ENCODE measurements at places on chromosomes 2 and 18.

DNA sequence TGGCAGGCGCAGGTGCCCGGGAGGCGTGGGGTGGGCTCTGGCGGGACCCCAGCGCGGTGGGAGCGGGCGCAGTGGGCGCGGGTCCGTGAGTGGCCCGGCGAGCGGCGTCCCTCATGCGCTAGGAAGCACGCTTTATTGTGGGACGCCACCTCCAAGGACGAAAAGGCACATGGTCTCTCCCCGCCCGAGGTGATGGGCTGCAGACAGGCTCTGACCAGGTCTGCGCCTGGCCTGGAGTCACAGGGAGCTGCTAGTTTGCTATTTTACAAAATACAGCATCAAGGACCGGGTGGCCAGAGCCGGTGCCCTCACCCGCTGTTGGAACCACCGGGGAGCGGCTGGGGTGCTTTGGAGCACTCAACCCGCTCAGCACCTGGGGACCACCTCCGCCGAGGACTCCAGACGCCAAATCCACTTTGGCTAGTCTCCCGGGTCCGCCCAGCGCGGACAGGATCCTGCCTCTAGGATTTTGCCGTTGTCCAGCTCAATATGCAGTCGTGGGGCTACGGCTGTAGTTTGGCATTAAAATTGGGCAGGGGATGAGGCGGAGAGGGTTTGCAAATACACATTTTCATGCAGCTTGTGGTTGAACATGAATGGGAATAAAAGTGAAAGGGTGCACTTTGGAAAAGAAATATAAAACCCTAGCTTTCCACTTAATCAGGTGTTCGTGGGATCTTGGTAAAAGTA lies 65.4 kb downstream of the LRRFIP1 start:
- DNase-seq, result no peak

- no peak for DNase-seq
Observed at GRCh38 chr18:6711467-6711866, 18.0 kb upstream of the ARHGAP28 start.

GRCh38 chr2:159052157-159052601 lies 83.7 kb downstream of the TANC1 start:
- no peak for DNase-seq

- DNase-seq, result no peak
Observed at GRCh38 chr2:227423656-227424499, 36.1 kb upstream of the SCYGR1 start.

GRCh38 chr2:85911814-85912692 lies 23.3 kb upstream of the ST3GAL5 start:
- DNase-seq, result no peak

GRCh38 chr2:223041527-223042109 lies 10.4 kb upstream of the KCNE4 start:
- DNase-seq, result no peak

DNA sequence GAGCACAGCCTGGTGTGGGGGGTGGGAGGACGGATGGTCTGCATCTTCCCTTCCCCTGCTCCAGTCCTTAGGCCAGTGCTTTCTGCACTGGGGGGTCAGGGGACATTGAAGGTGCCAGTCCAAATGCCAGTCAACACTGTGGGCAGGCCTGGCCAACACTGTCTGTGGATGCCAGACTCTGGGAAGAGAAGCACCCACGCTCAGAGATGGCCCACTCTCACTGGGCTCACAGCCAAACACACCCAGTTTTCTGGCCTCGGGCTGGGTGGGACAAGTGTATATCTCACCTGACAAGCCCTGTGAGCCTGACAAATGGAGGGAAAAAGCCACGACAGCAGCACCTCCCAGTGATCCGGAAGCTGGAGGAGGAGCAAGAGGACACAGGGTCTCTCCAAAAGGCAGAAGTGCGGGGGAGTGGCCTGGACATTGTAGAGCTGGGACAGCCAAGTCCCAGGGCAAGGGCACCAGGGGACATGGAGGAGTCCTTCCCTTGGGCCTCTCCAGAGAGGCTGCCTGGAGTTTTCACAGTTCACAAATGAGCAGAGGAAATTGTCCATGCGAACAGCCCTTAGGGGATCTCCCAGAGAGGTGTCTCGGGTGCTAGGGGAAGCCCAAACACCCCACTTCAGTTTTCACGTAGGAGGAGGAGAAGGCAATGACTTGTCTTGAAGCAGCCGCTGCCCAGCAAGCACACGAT lies 79.3 kb downstream of the SDC1 start:
- no peak for DNase-seq

DNA sequence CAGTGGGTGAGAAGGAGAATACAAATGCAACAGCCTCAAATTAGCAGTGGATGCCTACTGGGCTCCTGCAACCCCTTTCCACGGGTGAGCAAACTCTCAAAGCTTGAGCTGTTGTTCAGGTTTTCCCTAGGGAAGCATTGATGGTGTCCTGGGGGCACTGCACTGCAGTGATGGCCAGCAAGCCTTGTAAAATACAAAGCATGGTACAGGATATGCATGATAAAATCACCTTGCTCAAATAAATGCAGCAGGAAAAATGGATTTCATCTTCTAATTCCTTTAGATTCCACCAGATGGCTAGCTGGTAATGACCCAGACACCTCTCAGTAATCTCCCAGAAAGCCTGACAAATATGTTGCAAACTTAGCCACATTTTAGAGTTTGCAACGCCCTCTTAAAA lies 698.2 kb downstream of the TRIB2 start:
- DNase-seq, result no peak

GRCh38 chr2:41182961-41183360 lies 731.1 kb upstream of the SLC8A1 start:
- DNase-seq, result no peak

DNA sequence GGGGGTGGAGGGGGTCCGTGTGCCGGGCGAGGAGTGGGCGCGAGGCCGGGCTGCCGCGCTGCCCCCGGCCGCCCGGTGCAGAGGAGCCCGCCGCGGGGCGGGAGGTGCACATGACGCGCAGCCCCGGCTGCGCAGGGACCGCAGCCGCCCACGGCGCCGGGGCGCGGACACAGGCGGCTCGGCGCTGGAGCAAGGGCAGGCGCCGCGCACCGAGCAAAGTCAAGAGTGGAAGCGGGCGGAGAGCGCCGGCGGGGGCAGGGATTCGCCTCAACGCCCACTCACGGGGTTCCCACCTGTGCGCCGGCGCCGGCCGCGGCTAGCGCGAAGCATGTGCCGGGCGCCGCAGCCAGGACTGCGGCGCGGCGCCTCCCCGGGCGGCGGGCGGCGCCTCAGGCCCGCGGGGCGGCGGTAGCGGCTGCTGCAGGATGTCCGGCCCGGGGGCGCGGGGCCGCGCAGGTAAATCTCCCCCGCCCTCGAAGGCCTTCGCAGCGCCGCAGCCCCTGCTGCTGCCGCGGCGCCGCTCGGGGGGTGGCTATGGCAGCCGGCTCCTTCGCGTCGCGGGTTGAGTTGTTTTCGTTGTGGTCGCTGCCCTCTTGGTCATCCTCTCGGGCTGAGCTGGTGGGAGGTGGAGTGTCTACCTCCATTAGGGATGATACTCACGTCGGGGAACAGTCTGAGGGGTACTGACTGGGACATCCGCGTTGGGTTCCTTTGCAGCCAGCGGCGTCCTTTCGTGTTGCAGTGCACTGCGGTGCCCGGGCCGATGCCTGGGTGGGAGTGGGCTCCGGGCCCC lies 216.3 kb upstream of the DTNA start:
- DNase-seq, result no peak

- no peak for DNase-seq
Observed at GRCh38 chr2:127953128-127953718, 67.5 kb upstream of the AMMECR1L start.

GRCh38 chr2:82690757-82691411 lies 1768.2 kb downstream of the SUCLG1 start:
- DNase-seq, result no peak

DNA sequence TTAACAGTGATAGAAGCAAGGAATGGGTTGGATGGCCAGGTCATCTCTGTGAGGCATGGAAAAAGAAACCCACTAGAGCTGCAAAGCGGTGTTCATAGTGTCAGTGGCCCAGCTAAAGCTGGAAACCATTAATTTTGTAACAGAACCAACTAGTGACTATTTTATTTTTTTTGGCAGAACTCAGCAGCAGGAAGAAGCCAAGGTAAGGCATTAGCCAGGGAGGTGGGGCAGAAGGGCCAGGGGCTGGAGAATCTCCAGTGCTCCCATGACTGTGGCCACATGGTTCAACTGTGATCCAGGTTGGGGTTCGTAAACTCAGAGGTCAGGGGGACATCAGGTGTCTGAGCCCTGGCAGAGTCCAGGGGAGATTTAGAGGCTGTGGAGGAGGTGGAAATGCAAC lies 25.9 kb upstream of the YES1 start:
- DNase-seq, result no peak

- DNase-seq, result no peak
Observed at GRCh38 chr2:31413025-31413424, 1.5 kb downstream of the XDH start.

GRCh38 chr18:36493349-36494159 lies 196.0 kb downstream of the FHOD3 start:
- DNase-seq, result no peak

GRCh38 chr2:215906458-215906857 lies 106.9 kb downstream of the MREG start:
- no peak for DNase-seq

- no peak for DNase-seq
Observed at GRCh38 chr2:96151595-96152303, 6.5 kb upstream of the DUSP2 start.

DNA sequence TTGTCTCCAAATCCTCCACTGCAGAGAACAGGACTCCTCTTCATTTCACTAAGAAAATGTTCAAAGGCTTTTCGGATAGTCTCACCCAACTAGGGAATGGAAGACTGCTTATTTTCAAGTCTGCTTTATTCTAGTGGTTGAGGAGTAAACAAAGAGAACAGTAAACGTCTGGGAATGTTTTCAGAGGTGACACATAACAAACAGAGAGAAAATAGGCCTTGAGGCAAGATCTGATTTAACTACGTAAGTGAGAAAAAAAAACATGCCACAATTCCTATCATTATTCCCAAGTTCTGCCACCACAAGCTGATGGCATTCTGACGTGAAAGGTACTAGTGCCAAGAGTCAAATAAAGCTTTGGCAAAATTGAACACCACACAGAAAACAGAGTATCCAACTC lies 16.7 kb upstream of the WIPF1 start:
- no peak for DNase-seq

- DNase-seq, result no peak
Observed at GRCh38 chr2:88087763-88088162, 20.1 kb downstream of the SMYD1 start.

- DNase-seq, result peak; percentile 11
Observed at GRCh38 chr2:151827564-151828142, 568 bp downstream of the ARL5A start.

- no peak for DNase-seq
Observed at GRCh38 chr2:11312770-11313471, 31.5 kb downstream of the ROCK2 start.

GRCh38 chr2:230582851-230583283 lies 129.8 kb upstream of the CAB39 start:
- no peak for DNase-seq

DNA sequence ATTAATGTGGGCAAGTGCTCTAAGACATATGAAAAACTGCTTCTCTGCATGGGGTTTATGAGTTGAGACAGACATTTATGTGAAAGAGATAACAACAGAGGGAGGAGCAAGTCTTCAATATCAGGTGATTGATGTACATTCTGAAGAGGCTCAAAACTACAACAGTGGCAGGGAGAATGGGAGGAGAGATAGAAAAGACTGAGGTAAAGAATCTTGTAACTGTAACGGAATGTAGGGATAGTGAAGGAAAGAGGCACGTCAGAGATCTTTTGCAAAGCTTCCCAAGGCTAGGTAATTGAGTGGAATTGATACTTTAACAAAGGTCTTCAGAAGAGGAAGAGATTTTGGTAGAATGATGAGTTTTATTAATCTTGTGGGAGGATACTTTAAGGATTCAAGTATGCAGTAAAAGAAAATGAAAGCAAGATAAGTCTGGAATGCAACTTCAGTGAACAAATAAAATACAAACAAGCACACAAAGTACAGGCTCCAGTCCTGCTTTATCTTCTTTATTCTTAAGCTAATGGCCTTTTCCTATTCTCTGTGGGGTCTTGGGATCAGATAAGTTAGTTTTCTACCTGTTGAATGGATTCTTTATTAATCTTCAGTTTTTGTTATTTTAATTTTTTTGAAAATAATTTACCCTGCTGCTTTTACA lies 15.0 kb downstream of the SMAD4 start:
- DNase-seq, result no peak

DNA sequence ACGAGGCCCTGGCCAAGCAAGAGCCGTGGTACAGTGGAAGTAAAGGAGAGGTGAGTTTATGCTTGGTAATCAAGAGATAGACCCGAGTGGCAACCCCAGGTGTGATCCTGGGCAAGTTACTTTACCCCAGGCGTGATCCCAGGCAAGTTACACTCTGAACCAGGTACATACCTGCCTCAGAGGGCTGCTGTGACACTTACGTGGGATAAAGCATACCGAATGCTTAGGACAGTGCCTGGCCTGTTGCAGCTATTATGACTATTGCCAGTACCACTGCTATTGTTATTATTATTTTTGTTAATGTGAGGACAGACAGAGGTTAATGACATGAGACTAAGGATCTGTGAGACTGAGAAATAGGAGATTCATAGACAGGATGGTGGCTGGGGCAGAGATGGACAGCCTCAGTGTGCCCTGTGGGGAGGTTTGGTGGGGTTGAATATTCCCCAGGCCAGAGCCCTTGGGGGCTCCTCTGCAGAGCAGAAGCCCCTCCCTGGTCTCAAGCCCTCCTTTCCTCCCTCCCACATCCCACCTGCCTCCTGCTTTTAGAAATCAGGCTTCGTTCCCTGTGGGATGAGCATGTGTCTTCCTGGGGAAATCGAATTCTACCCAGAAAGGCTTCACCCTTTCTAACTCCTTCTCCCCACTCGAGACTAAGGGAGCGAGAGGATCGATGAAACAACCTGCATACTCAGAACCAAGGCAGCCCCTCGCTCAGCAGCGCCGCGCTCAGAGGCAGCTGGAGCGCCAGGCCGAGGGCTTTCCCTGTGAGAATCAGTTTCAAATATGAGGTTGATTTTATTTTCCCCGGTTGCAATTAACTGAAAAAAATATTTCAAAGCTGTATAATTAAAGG lies 62.0 kb upstream of the SIX3 start:
- DNase-seq, result no peak

GRCh38 chr2:228282376-228282775 lies 100.9 kb upstream of the SPHKAP start:
- DNase-seq, result no peak

- no peak for DNase-seq
Observed at GRCh38 chr2:186159101-186159500, 327.0 kb upstream of the ZC3H15 start.

- DNase-seq, result no peak
Observed at GRCh38 chr2:88838165-88838635, 146.7 kb downstream of the RPIA start.

GRCh38 chr18:57004366-57005121 lies 142.3 kb upstream of the BOD1L2 start:
- no peak for DNase-seq

- DNase-seq, result no peak
Observed at GRCh38 chr2:170229125-170229524, 51.2 kb downstream of the MYO3B start.

GRCh38 chr18:49206717-49207116 lies 253.7 kb downstream of the DYM start:
- DNase-seq, result no peak

DNA sequence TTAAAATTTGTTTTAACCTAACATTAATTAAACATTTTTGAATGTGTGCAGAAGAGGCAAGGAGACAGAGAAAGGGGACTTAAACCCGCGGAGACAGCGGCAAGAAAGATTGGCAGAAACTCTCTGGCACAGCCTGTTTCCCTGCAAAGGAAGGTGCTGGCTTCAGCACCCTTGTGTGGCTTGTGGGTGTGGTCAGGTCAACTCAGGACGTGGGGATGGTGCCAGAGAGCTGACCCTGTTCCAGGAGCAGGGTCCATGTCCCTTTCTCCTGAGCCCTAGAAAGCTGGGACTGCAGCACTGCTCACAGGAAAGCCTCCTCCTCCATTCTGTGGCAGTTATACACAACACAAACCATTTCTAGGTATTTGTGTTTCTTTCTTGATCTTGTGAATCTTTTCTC lies 176.2 kb upstream of the ST6GAL2 start:
- DNase-seq, result no peak
